ENCODE measurements at places on chromosomes 7 and 10.

DNA sequence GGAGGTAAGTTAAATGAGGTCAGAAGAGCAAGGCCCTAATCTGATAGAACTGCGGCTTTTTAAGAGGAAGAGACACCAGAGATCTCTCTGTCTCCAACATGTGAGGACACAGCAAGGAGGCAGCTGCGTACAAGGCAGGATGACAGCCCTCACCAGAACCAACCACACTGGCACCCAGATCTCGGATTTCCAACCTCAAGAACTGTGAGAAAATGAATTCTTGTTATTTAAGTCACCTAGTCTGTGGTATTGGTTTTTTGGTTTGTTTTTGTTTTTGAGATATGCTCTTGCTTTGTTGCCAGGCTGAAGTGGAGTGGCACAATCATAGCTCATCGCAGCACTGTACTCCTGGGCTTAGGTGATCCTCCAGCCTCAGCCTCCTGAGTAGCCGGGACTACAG lies 127.2 kb downstream of the DLG5 start:
- no peak for DNase-seq

DNA sequence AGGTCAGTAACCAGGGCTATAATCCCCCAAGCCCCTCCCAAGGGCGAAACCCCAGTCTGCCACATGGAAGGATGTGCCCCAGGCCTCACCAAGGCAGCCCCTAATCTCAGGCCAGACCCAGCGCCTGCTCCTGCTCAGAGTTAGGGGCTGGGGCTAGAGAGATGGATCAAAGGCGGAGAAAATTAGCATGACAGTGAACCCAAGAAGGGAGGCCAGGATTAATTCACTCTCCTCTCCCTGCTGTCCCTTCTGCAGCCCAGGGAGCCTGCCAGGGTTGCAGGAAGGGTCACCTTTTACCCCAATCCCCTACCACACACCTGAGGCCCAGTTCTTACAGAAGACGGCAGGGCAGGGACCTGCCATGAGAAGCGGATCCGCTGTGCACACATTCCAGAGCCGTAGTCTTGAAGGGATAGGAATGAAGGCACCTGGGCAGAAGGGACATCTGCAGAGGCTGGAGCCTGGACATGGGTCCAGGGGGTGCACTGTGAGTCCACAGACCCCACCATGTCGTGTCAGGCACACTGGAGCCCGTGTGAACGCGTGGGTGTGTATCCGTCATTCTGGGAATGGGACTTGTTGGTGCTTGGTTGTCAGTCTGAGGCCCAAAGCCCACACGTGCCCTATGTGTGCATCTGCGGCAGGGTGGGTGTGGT lies 11.9 kb upstream of the ZMIZ1 start:
- DNase-seq: no peak

GRCh38 chr7:25181532-25181931 lies 46.8 kb downstream of the NPVF start:
- no peak for DNase-seq

- DNase-seq: no peak
Measured at GRCh38 chr10:47372726-47373125, 11.4 kb downstream of the ZNF488 start.

DNA sequence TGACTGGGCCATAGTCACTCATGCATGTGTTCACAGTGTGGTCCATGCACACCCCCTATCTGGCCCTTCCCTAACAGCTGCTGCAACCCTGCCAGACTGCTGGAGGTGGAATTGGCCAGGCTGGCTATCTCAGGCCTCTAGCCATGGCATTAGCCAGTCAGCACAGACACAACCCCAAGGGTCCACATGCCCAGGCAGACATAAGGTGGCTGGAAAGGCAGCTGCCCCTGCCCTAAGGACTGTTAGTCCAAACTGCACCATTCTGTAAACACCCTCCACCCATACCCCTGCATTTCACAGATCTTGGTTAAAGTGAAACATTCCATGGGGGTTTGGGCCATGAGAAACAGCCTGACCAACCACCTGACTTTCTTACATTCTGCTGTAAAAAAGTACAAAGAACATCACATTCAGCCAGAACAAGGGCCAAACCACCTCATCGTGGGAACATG lies 137.4 kb upstream of the KCNMA1 start:
- DNase-seq: no peak

GRCh38 chr7:146424084-146424483 lies 307.5 kb downstream of the CNTNAP2 start:
- no peak for DNase-seq

DNA sequence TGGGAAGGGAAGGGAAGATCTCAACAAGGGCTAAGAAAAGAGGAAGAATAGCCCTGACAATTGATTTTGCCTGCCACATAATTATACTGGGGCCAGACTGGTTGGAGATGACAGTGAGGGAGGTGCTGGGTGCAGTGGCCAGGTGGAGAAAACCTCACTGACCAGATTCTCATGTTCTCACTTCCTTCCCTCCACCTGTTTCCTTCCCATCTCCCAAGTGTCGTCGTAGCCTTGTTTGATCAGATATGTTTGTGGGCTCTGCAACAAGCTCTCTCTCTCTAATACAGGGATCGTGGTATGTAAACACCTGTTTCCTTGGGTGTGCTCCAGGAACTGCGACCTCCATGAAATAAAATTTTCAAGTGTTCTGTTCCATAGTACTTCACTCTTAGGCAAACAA lies 60.2 kb downstream of the VCL start:
- no peak for DNase-seq

- no peak for DNase-seq
Measured at GRCh38 chr7:131012477-131013031, 278.5 kb upstream of the KLF14 start.

GRCh38 chr10:18429335-18429734 lies 222.1 kb downstream of the NSUN6 start:
- no peak for DNase-seq

DNA sequence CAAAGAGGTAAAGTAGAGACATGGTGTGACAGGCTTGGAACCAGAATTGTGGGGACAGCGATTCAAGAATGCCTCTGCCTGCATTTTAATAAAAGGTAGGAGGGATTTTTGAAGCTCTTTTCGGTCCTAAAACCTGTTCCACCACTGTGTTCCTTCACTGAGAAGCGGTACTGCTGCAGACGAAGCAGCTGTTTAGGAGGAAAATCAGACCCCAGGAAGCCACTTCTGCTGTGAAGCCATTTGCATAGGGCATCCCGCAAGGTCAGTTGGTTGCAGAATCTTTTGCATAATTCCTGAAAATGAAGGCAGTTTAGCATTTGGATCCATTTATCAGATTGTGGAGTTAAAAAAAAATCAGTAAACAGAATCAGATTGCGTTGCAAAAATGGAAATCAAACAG lies 183.3 kb upstream of the PRKCQ start:
- DNase-seq: no peak

DNA sequence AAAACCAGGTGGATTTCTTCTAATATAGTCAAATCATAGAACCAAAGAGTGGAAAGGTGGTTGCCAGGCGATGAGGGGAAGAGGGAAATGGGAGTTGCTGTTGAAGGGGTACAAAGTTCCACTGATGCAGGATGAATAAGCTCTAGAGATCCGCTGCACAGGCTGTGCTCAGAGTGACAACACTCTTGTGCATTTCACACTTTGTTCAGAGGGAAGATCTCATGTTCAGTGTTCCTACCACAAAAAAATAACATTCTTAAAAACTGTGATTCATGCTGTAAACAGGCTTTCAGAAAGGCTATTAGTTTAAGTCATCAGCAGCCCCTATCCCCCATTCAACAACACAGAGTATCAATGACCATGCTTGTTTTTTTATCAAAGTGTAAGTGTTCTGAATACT lies 213.8 kb downstream of the COBL start:
- DNase-seq: no peak

GRCh38 chr7:133230591-133231194 lies 22.2 kb upstream of the EXOC4 start:
- DNase-seq: no peak

- no peak for DNase-seq
Measured at GRCh38 chr10:35626971-35627507, 15.1 kb downstream of the FZD8 start.

Measured in CD4-positive, alpha-beta T cell treated with Interleukin-15 for 1 hour (primary cell).